ENCODE measurements at places on chromosomes 1 and 21.

GRCh38 chr1:218357211-218357892, 12.2 kb downstream of the TGFB2 start:
- no peak for DNase-seq

DNA sequence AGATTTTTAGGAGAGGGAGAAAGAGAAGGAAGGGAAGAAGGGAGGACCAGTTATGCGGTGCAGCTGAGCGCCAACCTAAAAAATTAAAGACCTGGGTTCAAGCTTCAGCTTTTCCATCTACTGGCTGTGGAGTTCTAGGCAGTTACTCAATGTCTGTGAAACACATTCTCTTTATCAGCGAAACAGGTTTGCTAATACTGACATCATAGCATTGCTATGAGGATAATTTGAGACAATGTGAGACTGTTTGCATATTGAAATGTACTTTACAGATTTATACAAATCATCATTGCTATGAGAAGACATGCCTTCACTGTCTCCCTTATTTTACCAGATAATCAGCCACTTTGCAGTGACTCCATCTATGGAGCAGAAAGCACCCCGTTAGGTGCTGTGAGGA, 222.9 kb upstream of the SGIP1 start:
- no peak for DNase-seq

DNA sequence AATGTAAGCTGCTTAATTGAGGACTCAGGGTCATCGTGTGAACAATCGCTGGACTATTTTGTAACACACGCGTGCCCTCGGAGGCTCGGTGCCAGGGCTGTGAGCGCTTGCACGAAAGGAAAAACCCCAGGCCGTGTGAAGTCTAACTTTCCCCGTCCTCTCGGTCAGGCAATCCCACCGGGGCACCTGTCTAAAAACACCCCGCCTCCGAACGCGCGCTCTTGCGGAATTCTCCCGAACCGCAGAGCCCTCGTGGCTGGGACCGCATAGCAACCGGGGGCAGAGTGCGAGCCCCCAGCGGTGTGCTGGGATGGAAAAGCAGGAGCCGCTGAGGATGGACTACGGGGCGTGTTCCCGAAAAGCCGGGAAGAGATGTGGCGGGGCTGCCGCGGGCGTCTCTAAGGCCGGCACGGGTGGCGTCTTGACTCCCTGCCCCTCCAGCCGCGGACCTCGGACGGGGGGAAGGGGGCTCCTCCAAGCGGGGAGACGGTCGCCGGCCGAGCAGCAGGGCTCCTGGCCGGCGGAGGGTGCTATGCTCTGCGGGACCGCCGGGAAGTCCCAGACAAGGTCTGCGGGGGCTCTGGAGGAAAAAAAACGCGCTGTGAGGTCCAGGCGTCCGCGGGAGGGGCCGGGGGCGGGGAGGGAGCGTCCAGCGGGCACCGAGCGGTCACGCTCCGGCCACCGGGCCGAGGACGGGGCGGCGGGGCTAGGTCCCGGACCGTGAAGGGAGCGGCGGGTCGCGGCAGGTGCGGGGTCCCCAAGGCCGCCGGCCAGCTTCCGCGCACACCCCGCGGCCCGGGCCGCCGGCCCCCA, 936 bp downstream of the ZBTB21 start:
- peak; percentile 50 for DNase-seq

- no peak for DNase-seq
Measured at GRCh38 chr21:35510294-35510693, 461.2 kb upstream of the RUNX1 start.

GRCh38 chr1:183002267-183002666, 21.0 kb upstream of the LAMC1 start:
- no peak for DNase-seq

- no peak for DNase-seq
Measured at GRCh38 chr1:185074307-185074706, 28.9 kb downstream of the RNF2 start.

DNA sequence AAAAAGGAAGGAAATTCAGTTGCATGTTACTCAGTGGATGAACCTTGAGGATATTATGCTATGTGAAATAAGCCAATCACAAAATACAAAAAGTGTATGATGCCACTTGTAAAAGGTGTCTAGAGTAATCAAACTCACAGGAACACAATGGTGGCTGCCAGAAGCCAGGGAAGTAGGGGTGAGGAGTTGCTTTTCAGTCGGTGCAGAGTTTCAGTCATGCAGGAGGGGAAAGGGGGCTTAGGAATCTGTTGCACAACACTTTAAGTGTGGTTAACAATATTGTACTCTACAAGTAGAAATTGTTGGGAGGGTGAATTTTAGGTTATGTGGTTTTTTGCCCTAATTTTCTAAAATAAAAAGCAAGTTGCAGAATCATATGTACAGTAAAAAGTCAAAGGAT, 184.2 kb upstream of the RAB4A start:
- no peak for DNase-seq

- DNase-seq: no peak
Measured at GRCh38 chr1:231885209-231885854, 258.7 kb downstream of the DISC1 start.

GRCh38 chr1:212281590-212281989, 3.6 kb upstream of the PPP2R5A start:
- DNase-seq: no peak

DNA sequence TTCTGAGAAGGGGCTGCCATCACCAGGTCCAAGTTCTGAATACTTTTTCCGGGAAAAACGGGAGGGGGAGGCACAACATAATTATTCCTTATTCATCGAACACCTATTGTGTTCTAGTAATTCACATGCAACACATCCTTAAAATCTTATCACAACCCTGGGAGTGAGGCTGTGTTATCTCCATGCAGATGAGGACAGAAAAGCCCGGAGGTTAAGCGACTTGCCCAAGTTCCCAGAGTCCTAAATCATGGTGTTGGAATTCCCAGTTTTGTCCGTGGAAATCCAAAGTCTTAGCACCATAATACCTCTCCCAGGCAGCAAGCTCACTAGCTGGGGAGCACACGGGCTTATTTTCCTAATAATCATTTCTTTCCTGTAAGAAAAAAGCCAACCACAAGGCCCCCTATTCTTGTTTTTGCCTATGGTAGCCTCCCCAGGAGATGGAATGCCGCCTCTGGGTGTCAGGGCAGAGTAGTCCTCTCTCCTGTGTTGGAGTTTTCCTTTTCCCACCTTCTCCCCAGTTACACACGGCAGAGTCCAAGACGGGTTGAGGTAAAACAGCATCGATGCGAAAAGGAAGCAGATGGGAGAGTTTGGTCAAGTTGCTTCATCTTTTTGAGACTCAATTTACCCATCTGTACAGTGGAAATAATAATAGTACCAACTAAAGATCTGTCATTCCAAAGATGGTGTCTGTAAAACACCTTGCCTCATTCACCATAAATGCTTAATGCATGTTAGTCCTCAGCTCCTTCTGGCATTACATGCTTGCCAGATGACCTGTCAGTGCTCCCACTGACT, 228.0 kb upstream of the TMEM51 start:
- DNase-seq: no peak

DNA sequence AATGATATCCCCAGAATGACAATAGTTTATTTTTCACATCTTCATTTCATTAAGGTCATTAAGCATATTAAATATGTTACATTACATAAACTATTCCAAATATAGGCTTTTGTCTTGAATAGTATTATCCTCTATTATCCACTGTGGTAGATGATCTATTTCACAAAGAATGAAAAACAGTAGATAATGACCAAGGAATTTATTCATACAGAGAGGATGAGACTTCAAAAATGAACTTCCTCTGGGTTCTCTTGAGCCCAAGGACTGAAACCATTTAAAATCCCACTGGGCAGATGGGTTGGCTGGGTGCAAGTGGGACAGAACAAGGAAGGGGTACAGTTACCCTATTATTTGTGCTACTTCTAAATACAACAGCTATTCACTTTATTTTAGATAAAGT, 33.0 kb downstream of the PTPN14 start:
- DNase-seq: no peak

GRCh38 chr1:59214248-59215208, 82.4 kb upstream of the FGGY start:
- no peak for DNase-seq

Measured in GM13977 (cell line).